Activated gamma-delta T cell treated with Interleukin-2 at 50 U/mL for 16 hours (primary cell): ENCODE measurements at places on chromosomes 12 and 14.

- DNase-seq = no peak
Measured at GRCh38 chr14:53915364-53916014, 41.1 kb downstream of the BMP4 start.

- DNase-seq = no peak
Measured at GRCh38 chr12:54128416-54128815, 60.4 kb downstream of the SMUG1 start.

GRCh38 chr12:57520053-57520818, at the start of gene DDIT3:
DDIT3 (minus strand) TSS chr12:57520514; CDS start chr12:57517406, 3,108 bp downstream.
- DNase-seq = peak; percentile 100

DNA sequence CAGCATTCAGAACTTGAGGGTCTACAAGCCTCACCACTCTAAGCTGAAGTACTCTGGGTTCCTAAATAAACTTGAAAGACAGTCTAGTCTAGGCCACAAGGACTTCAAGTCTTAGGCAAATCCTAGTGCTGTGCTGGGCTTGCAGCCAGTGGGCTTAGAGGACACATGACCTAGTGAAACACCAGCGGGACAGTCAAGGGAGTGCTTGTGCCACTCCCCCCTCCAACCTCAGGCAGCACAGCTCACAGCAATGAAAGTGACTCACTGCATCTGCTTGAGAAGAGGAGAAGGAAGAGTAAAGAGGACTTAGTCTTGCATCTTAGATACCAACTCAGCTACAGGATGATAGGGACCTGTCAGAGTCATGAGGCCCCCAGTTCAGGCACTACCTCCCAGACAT, 438.1 kb downstream of the IPO8 start:
- no peak for DNase-seq

DNA sequence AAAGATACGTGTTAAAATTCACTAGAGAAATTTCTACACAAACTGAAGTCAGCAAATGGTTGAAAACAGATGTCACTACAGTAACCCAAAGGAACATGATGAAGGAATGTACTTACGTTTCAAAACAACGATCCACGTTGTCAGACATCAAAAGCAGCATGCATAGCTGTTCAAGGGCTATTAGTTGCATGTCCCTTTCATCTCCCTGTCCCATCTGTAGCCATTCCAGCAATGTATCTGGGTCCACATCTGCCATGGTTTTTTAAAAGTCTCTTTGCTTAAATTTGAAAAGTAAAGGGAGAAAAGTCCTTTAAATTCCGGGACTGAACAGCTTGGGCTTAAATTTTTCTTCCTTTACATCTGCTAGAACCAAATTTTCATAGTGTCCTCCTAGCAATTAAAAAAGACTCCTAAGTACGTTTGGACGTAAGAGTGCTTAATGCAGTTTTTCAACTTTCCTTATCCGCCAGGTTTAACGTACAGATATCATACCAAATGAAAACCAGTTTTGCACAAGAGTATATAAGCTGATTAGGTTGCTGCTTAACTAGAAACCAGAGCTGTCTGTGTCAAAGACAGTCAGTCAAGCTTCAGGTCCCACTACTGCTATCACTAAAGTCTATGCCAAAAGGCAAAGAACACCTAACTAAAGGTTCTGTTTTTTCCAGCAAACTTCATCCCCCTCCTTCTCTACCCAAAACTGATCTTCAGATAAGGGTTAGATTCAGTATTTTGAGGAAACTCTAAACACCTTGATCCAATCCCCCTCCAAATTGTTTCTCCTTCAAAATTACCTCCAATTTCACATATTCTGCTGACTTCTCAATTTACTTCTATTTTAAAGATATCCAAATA, 1.7 kb downstream of the HECTD1 start:
- no peak for DNase-seq

GRCh38 chr14:22776215-22776614, 9.7 kb downstream of the OXA1L start:
- no peak for DNase-seq

DNA sequence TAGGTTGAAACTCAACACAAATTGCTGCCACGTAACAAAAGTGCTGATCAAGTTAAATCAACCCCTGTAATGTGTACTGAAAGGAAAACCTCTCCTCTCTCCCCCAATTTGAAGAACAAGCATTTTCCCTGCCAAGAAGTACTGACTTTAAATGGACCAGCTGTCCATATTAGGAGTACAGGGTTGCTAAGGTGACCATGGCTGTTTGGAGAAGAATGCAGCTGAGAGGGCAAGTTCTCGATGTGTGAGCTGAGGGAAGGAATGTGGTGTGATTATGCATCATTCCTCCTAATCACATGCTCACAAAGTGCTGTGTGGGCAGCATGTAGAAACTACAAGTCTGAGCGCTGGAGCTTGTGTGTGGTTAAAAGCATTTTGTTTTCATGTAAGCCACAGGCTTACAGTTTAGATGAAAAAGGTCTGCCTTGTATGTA, 50.9 kb upstream of the CCT2 start:
- no peak for DNase-seq

DNA sequence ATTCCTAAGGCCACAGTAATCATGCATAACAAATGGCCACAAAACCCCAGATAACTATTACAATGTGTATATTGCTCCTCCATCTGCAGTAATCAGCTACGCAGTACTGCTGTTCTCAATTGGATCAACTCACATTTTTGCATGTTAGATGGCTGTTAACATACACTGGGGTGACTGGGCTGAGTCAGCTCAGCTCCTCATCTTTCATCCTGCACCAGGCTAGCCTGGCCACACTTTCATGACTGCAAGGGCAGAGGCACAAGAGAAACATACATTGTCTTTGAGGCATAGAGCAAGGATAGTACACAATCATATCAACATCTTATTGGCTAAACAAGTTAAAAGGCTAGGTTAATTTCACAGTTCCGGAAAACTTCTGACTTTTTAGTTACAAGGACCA, 306.6 kb downstream of the SLC6A15 start:
- DNase-seq = no peak
